Activated CD8-positive, alpha-beta memory T cell treated with anti-CD3 and anti-CD28 coated beads, Interleukin-2, amount 50 U/mL, for 4 hours (primary cell): ENCODE measurements at places on chromosomes 2 and 18.
A peak's percentile ranks its signal among the peaks of the same experiment; 100 is the strongest.

- DNase-seq = peak; percentile 74
Measured at GRCh38 chr2:230974096-230974913, 21.6 kb upstream of the SPATA3 start.

DNA sequence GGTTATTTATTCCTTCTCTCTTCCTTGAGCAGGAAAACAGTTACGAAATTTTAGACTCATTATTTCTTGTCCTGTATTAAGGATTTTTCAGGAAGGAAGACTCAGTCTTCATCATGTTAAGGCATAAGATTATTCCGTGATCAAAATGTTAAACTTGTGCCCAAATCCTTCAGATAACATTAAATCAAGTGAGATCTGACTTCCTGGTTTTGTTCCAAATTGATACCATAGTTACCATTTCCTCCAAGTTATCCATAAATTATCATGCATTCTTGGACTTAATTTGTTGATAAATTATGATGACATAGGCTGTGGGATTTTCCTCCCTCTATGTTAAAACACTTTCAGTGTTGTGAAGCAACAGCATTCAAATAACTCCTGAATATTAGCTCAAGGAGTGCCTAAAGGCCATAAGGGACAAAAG is 31.9 kb downstream of the EFEMP1 start:
- DNase-seq = no peak

- DNase-seq = no peak
Measured at GRCh38 chr18:8994603-8995002, 107.9 kb upstream of the NDUFV2 start.

DNA sequence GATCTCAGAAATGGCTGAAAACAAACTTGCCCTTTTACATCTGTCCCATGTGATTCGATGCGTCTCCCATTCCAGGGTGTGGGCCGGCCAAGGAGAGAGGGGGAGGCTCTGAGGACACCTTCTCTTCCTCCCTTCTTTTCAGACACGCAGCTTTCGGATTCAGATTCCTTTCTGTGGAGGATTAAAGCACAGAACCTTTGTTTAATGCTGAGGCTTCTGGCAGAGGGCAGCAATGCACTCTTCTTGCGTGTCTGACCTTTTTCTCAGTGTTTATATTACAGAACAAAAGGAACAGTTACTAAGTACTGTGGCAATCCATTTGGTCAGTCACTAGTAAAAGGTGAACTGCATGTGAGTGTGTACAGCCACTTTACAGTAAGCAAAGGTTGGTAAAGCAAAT is 268.9 kb upstream of the CCDC68 start:
- no peak for DNase-seq

DNA sequence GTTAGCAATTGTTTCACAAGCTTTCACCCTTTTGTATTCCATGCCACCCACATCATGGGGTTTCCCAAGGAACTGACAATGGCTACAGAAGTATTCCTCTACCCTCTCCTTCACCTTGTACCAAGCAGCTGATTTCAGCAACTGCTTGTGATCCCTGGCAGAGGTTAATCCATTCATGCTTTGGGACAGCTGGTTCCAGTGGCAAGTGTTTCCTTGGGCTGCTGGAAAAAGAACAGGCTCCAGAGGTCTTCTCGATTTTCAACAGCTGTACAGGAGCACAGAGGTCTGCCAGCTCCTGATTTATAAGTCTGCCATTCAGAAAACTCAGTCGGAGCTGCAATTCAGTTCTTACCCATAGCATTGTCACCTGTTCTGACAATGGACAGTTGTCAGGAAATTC is 239.2 kb upstream of the CWC22 start:
- no peak for DNase-seq

DNA sequence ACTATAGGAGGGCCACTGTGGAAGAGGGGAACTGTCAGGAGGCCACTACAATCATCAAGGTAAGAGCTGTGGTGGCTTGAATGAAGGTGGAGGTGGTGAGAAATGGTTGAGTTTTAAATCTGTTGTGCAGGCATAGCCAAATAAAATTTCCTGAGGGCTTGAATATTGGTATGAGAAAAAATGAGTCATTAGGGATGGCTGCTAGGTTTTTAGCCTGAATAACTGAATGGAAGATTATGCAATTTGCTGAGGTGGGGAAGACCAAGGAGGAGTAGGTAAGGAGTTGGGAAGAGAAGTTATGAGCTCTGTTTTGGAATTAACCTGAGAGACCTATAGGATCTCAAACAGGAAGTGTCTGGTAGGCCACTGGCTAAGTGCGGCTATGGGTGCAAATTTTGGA is 84.0 kb downstream of the KLHL14 start:
- DNase-seq = no peak

GRCh38 chr18:3330622-3331021 is 68.7 kb downstream of the MYL12B start:
- DNase-seq = no peak

GRCh38 chr18:3605486-3605952 is 155.5 kb downstream of the TGIF1 start:
- DNase-seq = no peak

DNA sequence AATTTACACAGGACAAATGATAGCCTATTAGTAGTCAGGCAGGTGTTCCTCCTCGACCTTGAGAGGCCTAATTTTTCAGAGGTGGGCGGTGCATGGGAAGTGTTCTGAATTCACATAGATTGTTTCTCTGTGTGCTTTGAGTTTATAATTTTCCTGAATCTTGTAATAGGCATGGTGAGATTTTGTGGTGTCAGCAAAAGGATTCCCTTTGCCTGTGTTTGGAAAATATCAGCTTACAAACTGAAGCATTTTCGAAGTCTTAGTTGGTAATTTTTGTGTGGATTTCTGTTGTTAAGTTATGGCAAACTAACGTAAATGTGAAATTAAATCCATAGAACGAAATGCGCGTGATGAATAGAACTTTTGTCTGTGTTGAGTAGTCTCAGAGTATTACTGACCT is 194.0 kb upstream of the RBMS1 start:
- no peak for DNase-seq

- no peak for DNase-seq
Measured at GRCh38 chr18:3380384-3380961, 69.5 kb upstream of the TGIF1 start.

- no peak for DNase-seq
Measured at GRCh38 chr2:170830166-170830565, 13.5 kb downstream of the GAD1 start.

DNA sequence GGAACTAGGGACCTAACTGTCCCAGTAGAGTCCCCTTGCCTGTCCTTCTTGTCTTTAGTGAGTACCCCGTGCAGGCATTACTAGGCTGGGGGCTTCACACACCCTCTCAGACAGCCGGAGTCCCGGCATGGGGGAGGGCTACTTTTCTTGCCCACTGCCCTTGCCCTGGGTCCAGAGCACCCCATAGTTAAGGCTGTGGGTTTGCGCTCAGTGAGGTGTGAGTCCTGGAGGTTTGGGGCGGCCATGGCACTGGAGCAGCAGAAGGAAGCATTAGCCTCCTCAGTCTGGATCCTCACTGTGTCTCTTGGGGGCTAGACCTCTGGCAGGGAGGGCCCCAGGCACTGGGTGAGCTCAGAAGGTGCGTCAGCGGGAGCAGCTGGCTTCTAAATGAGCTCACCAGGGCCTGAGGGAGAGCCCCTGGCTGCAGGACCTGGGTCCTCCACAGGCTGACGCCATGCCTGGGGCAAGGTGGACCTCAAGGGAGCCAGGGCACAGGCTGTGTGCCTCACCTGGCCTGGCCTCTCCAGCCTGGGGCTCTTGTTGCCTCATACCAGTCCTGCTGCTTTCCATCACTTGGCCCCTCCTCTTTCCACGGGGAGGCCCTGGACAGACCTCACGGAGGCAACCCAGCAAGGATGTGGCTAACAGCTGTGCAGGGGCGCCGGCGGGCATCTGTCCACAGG is 27.4 kb downstream of the HS6ST1 start:
- DNase-seq = no peak

GRCh38 chr2:134590679-134591078 is 128.1 kb downstream of the TMEM163 start:
- DNase-seq = no peak

DNA sequence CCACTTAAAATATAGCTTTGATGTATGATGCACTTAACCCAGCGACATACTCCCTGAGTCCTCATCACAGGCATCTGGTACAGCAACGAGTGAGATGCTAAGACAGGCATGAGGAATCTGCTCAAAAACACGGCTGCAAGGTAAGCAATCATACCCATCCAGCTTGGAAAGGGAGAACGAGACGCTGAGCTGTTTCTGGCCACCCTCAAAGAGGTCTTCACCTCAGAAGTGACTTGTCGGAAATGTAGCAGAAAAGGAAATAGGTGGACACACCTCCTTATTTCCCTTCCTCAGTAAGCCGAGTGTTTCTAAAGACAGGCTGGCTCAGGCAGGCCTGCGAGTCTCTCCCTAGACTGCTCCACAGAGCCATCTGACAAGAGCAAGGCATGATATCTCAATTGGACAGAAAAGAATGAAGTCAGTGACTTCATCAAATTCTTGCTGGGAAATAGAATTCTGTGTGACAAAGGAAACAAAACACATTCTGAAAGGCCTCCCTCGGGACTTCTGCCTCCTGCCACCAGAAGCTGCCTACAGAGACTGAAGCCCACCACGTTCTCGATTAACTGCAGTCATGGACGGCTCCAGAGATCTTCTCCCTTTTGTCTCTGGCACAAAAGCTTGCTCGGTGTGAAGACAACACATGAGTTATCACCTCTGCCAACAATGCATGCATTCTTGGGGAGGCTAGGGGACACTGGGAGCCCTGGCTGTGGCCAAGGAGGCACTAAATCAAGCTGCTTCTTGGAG is 84.3 kb downstream of the UXS1 start:
- DNase-seq = no peak
